RWPE1 (cell line): ENCODE measurements at places on chromosomes 7 and 10.

GRCh38 chr10:60313589-60313952, 76.1 kb downstream of the ANK3 start:
- no peak for DNase-seq

- DNase-seq, result no peak
Measured at GRCh38 chr7:94251-94801, 98.0 kb upstream of the FAM20C start.

DNA sequence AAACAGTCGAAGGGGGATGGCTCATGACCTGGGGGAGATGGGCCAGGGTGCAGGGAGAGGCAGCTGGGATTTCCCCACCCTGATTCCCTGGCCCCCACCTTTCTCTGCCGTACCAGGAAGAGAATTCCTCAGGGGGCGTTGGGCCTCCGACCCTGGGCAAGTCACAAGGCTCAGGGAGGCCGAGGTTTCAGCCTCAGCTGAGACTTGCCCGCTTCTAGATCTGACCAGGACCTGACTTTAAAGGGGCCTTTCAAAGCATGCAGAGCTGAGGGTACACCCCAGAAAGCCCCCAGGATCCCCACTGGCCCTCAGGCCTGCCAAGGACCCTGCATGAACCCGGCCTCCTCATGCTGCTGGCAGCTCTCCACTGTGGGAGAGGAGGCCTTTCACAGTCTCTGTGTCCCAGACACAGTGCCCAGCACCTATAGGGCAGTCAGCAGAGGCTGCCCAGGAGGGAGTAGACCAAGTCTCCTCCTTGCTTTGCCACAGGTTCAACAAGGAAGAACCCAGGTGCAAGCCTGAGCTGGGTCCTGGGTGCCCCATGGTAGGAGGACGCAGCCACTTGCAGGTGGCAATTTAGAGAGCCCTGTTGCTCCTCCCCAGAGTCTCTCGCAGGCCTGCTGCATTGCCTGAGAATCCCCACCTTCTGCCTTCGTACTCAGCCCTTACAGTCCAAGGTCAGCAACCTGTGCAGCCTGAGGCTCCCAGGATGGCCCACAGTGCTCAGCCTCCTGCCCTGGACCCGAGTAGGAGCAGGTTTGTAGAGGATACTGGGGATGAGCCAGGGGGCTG, 89.3 kb downstream of the CHST15 start:
- DNase-seq, result no peak

DNA sequence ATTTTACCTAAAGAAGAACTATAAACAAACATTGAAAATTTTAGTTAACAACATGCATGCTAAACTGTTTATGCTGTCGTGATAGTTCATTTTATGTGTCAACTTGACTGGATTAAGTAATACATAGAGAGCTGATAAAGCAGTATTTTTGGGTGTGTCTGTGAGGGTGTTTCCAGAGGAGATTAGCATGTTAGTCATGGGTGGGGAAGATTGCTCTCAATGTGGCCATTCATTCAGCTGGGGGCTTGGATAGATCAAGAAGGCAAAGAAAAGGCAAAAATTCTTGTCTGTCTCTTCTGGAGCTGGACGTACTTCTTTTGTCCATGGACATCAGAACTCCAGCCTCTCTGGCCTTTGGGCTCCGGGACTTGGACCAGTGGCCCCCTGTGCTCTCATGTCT, 172.9 kb upstream of the SEMA3E start:
- no peak for DNase-seq

DNA sequence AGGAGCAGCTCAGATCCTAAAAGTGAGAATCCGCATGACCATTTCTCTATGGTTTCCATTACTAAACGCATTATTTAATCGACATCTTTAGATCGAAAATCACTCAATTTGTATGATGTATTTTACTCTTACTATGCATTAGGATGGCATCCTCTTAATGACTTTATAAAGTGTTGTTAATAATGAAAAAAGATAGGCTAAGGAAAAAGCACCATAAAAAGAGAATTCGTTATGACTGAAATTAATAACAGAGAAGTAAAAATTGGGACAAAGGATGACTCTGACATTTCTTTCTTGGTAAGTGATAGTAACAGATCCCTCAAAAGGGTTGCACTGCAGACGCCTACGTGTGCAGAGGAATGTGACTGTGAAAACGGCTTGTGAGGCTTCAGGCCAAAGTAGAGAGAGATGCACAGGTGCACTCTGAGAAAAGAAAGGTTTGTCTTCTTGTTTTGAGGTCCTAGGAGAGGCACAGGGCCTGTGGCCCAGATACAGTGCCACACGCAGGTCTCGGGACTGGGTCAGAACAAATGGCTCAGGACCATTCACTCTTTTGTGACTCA, 23.0 kb upstream of the RBM33 start:
- DNase-seq, result no peak

DNA sequence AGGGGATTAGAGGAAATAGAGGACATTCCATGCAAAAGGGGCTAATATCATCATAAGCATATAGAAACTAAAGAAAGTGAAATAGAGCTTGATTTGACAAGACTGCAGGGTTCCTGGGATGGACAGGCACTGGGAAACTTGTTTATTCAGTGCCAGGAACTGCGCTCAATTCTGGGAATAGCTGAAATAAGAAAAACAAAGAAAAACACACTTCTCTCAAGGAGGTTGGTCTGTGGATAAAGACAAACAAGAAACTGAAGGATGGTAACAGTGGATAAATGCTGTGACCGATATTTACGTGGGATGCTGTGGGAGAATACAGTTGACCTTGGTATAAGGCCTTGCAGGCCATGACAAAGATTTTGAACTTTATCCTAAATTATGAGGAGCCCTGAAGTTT, 40.9 kb upstream of the ANLN start:
- DNase-seq, result no peak

GRCh38 chr7:136605532-136606329, 262.7 kb upstream of the CHRM2 start:
- no peak for DNase-seq

- DNase-seq, result peak; percentile 69
Measured at GRCh38 chr10:123007558-123008354, 839 bp downstream of the IKZF5 start.

DNA sequence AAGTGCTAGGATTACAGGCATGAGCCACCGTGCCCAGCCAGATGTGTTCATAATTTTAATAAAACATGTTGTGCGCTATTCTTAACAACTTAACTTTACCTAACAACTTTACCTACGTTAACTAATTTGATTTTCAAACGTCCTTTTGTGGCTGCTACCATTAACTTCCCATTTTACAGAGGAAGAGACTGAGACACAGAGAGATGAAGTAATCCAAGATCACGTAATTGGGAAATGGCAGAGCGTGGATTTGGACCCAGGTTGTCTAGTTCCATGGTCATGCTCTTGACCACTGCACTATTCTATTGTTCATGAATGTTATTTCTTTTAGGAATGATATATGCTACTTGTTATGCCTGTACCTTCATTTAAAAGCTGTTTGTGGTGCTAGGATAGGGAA, 80.3 kb upstream of the MTPN start:
- no peak for DNase-seq

DNA sequence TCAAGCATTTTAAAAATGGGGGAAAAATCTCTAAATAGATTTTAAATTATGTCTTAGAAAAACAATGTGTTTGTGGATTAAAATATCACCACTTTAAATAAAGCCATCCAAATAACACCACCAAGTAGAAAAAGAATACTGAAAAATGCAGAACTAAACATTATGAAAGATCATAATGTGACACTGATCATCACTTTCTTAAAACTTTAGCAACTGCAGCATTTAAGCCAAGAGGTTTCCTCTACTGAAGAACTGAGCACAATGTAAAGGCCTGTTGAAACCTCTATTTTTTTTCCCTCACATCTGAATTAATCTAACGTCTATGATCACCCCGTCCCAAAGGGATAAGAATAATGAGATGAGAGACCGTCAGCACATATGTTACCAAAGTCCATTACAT, 18.6 kb downstream of the MINDY3 start:
- no peak for DNase-seq
